AG20443 (cell line): ENCODE measurements at places on chromosomes 6 and 20.
A peak's percentile ranks its signal among the peaks of the same experiment; 100 is the strongest.

- no peak for DNase-seq
Measured at GRCh38 chr20:40720826-40721225, 31.8 kb upstream of the MAFB start.

DNA sequence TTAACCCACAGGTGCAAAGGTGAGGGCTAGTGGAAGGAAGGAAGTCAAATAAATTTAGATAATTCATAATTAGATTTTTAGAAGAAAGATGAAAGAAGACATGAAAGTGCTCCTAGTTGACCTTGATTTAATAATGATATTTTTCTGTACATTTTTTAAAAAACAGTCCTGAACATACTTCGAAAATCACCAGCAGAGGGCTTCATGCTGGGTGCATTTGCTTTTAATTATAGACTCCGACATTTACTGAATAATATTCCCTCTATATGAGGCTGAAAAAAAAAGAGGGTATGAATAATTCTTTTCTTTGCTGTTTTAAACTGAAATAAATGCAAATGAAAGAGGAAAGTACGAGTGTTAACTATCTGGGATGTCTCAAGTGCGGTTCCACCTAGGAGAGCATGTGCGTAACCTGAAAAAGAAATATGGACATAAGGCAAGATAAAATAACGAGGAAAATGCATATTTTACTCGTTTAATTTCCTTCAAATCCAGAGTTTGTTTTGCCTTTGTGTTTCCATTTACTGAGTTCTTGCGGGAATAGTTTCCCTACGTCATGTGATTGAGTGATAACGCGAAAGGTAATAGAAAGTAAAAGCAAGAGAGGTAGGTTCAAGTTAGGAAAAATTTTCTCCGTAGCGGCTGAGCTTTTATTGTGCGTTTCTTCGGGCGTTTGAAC lies 3.1 kb upstream of the TFAP2B start:
- peak; percentile 33 for DNase-seq

- no peak for DNase-seq
Measured at GRCh38 chr6:55131616-55132015, 42.7 kb upstream of the HCRTR2 start.

DNA sequence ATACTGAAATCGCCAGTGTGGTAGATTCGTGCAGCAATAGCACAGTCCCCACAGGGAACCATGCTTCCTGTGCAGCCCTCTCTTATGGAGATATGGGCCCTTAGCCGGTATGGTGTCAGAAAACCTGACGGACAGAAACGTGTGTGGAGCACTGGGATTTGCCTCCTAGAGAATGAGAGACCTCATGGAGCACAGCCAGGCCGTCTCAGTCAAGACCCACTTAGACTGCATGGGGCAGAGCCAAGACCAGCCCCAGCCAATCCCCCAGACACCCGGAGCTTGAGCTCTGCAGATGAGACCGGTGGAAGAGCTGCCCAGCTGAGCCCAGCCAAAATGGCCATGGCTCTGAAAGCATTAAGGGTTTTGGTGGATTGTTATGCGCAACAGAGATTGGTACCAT lies 163.7 kb downstream of the DLL1 start:
- no peak for DNase-seq

GRCh38 chr6:72525821-72526510 lies 95.9 kb upstream of the KCNQ5 start:
- DNase-seq = no peak
